ENCODE measurements at places on chromosomes 2 and 18. TPM values are rescaled to one million over a fixed set of nuclear protein-coding genes. Genes with fewer than 3 reads are reported as not detected.

Gene ZNF385B
- total RNA-seq, result 93.5 TPM

Gene ABCG8
- total RNA-seq, result 0.20 TPM

Gene MTX2
- 25.4 TPM for total RNA-seq

Gene FBXO48
- 1.6 TPM for total RNA-seq

GRCh38 chr2:221095356-221095755 is 476.7 kb downstream of the EPHA4 start:
- DNase-seq, result no peak

DNA sequence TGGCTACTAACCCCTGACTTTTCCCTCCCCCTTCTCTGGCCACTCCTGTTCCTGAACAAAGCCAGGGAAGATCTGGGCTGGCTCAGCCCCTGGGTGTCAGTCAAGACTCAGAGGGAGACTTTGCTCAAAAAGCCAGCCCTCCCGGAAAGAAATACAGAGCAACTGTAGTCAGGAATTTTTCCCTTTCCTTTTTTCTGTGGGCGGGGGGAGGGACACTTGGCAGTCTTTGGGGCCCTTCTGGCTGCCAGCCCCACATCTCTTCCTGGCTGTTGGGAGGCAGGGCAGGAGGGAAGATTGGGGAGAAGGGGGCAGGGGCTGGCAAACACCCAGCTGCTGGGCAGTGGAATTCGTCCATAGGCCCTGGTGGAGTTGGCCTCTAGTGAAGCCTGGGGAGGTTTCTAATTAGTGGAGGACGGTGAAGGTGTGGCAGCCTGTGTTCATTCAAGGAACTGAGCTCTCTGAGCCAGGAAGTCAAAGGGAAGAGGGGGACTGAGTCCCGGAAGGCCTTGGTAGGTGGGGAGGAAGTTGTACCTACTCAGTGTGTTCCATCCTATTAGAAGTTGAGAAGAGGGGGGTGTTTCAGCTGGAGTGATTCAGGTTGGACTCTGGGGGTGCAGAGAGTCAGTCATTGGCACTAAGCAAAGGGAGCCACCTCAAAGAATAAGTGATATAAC is 10.9 kb downstream of the IGFBP2 start:
- no peak for DNase-seq

DNA sequence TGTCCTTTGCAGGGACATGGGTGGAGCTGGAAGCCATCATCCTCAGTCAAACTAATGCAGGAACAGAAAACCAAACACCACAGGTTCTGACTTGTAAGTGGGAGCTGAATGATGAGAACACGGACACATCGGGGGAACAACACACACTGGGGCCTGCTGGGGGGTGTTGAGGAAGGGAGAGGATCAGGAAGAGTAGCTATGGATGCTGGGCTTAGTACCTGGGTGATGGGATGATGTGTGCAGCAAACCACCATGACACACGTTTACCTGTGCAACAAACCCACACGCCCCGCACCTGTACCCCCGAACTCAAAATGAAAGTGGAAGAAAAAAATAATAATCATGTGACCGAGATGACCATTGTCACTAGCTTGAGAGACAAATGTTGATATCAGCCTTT is 114.7 kb downstream of the NDUFA10 start:
- no peak for DNase-seq

GRCh38 chr18:10168477-10168876 is 254.7 kb downstream of the VAPA start:
- no peak for DNase-seq

DNA sequence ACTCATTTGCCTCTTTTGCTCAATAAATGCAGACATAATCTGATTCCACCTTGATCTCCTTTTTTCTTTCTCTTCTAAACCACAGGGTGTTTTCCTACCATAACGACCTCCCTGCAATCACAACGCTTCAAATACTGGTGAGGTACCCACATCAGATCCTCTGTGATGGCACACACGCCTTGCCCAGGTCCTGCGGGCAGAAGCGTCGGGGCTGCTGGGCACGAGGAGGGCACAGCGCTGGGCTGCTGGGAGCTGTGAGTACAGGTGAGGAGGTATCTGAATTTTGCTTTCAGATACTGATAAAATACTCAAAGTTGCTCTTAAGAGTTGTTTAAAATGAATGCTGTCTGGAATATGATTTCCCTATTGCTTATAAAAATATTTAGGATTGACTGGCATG is 186.1 kb upstream of the PXDN start:
- DNase-seq, result peak; percentile 34

Measured in upper lobe of left lung (tissue), 6 donors.